ENCODE measurements at places on chromosomes 12 and 14.

- no peak for DNase-seq
These were observed 43.9 kb downstream of the SCAF11 start for GRCh38 chr12:45946435-45946834.

DNA sequence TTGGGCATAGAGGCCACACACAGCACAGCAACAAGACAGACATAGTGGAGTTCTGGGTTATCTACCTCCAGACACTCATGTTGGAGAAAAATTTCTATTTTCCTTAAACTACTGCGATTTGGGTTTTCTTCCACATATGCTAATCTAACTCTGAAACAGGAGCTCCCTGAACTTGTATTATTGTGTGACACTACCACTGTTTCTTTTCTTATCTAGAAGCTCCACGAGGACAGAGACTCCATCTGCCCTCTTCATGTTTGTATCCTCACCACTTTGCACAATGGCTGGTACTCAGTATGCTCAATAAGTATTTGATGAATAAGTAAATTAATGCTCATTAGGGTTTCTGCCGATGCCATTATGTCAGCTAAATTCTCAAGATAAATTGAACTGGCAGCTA lies 218.6 kb downstream of the PAX9 start:
- no peak for DNase-seq

- DNase-seq = no peak
These were observed 24.5 kb downstream of the JDP2 start for GRCh38 chr14:75452324-75452723.

- no peak for DNase-seq
These were observed 62.1 kb upstream of the ESRRB start for GRCh38 chr14:76313852-76314251.

- DNase-seq = no peak
These were observed 24.0 kb downstream of the LRIG3 start for GRCh38 chr12:58896278-58896677.

GRCh38 chr12:124564232-124564958 lies 3.0 kb downstream of the NCOR2 start:
- no peak for DNase-seq

DNA sequence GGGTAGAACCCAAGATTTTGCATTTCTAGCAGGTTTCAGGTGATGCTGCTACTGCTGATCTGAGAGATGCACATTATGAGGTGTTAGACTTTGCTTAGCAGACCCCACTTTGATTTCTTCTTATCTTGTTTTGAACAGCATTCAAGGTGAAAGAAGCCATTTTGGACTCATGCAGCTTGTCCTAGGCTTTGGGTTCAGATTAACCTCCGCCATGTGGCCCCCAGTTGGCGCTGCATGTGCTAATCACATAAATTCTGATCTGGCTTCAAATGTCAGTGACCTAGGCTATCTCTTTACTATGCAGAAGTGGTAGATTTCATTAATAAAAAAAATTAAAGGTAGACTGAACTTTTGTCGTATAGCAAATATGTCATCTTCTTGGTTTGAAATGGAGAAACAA lies 89.8 kb upstream of the DYRK2 start:
- DNase-seq = no peak

DNA sequence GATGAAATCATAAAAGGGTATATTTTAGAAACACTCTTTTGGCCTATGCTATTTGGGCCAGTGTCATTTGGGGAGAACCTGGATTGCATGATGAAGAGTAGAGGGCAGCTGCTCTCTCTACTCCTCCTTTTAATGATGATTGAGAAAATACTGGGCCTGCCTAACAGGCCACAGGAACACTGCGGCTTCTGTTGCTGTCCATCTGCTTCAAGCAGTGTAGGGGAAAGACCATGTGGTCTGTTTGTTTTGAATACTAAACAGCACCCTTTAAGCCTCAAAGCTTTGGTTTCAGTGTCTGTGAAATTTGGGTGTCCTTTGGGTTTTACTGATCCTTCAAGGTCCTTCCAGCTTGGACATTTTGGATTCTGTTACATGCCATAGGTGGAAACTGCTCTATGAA lies 78.0 kb downstream of the TTC6 start:
- no peak for DNase-seq

GRCh38 chr12:14322403-14322802 lies 43.1 kb upstream of the ATF7IP start:
- peak; percentile 1 for DNase-seq

GRCh38 chr14:22227084-22227483 lies 361.9 kb downstream of the DAD1 start:
- DNase-seq = no peak

GRCh38 chr14:58430156-58430555 lies 2.6 kb downstream of the KIAA0586 start:
- DNase-seq = no peak

DNA sequence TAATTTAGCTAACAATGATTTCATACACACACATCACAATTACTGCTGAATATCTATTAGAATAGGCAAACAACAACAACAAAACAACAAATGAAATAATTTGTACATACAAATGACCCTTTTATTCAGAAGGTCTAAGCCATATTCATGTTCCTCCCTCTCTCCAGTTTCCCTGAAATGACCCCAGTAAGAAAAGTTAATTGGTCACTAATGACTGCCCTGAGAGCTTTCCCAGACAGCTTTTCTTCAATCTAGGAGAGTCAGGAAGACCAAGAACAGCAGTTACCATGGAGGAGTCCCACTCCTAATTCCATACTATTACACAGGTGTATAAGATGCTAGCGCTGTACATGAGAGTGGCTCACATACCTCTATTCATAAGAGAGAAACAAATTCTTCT lies 121.2 kb upstream of the GRIP1 start:
- DNase-seq = no peak

GRCh38 chr12:94621662-94622359 lies 28.5 kb downstream of the TMCC3 start:
- DNase-seq = no peak

DNA sequence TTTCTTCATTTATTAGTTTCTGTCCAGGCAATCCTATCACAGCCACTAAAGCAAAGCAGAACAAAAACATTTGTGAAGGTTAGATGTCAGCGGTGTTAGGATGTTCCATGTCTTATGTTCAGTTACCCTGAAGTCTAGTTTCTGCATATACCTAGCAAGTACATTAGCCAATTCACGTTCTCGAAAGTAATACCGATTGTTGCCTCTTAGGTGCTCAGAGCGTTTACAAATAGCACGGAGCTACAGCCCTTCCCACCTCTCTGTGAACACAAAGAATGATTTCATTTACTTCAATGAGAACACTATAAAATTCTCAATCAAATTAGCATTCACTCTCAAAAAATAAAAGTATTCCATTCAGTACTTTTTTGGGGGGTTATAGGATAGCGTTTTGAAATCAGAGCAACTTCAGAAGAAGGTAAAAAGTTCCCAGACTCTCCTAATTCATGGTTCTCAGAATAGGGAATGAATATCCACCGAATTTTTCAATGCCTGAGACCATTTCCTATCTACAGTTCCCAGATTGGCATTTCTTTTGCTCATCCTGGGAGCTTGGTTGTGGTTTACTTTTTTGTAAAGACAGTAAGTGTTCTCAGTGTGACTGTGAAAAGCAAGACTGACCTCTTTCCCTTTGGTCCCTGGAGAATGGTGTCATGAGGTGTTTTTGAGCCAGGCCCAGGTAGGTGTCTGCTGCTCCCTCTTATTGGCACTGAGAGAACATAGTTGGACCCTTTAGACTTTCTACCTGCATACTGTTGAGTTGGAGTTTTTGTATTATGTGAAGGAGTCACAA lies 488.0 kb upstream of the RGS6 start:
- DNase-seq = no peak

- no peak for DNase-seq
These were observed 264.0 kb upstream of the PLEKHG7 start for GRCh38 chr12:92438641-92439419.

- no peak for DNase-seq
These were observed 186.4 kb downstream of the RBM19 start for GRCh38 chr12:113779774-113780173.

DNA sequence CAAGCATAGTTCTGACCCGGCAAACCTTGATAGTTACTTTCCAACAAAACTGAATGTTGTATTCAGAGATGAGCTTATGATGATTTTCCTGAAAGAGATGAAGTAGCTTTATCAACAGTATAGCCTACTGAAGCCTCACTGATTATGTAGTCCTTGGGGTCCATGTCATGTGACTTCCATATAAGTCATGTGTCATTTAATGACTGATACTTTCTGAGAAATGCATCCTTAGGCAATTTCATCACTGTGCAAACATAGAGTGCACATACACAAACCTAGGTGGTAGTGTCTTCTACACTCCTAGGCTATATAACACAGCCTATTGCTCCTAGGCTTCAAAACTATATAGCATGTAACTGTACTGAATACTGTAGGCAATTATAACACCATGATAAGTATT lies 28.5 kb upstream of the TUBA1C start:
- no peak for DNase-seq

DNA sequence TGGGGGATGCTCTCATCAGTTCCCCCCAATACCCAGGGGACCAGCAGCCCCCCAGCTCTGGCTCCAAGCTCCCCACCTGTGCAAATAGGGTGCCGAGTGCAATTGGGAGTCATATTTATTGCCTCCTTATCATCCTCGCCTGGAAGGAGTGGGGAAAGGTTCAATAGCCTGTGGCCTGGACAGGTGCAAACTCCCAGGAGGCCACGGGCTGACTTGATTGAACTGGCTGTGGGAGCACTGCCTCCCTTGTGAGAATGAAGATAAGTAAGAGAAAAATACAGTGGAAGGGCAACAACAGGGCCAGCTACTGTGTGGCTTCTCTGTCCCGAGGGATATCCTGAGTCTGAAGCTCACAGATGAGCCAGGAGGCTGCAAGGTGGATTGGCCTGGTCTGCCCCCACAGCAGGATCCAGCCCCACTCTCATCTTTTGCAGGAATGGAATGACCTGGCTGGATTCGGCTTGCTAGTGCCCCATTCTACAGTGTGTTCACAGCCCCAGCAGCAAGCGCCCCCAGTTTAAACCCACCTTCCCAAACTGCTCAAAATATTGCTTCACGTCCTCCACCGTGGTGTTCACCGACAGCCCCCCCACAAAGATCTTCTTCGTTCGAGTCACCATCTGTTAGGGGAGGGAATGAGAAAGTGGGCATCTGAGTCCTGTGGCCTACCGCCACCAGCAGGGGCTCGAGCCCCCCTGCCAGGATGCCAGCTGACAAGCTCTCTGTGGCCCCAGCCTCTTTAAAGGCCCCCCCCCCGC lies 6.3 kb downstream of the MSI1 start:
- no peak for DNase-seq

- DNase-seq = no peak
These were observed 122.3 kb downstream of the EML1 start for GRCh38 chr14:99915305-99916090.

DNA sequence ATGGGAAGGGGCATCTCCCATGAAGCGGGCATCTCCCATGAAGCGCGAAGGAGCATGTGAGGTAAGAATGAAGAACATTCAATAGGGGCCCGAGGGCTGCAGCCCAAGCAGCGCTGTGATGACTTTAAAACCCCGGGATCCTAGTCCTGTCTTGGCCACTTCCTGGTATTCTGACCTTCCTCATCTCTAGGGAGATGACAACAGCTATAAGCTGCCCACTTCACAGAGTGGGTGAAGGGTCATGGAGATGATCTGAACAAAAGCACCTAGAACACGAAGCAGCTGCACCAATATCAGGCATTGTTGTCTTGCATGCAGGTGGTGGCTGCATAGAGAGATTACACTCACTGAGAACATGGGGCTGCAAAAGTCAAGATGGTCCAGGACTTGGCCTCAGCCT lies 64.5 kb downstream of the SPTB start:
- DNase-seq = no peak

- DNase-seq = no peak
These were observed 4.3 kb downstream of the CRACR2A start for GRCh38 chr12:3748620-3749019.

- DNase-seq = no peak
These were observed 57.7 kb downstream of the MAX start for GRCh38 chr14:65044596-65044959.

- no peak for DNase-seq
These were observed 106.2 kb upstream of the MAX start for GRCh38 chr14:65208548-65208947.

- no peak for DNase-seq
These were observed 2.1 kb upstream of the B4GALNT3 start for GRCh38 chr12:457676-458075.

GRCh38 chr12:70619471-70620152 lies 17.6 kb downstream of the PTPRB start:
- no peak for DNase-seq

All from AG09319 (cell line).